NCI-H187 treated with DMSO at 0.1 percent for 48 hours (cell line): ENCODE measurements at places on chromosomes 1 and 21.

DNA sequence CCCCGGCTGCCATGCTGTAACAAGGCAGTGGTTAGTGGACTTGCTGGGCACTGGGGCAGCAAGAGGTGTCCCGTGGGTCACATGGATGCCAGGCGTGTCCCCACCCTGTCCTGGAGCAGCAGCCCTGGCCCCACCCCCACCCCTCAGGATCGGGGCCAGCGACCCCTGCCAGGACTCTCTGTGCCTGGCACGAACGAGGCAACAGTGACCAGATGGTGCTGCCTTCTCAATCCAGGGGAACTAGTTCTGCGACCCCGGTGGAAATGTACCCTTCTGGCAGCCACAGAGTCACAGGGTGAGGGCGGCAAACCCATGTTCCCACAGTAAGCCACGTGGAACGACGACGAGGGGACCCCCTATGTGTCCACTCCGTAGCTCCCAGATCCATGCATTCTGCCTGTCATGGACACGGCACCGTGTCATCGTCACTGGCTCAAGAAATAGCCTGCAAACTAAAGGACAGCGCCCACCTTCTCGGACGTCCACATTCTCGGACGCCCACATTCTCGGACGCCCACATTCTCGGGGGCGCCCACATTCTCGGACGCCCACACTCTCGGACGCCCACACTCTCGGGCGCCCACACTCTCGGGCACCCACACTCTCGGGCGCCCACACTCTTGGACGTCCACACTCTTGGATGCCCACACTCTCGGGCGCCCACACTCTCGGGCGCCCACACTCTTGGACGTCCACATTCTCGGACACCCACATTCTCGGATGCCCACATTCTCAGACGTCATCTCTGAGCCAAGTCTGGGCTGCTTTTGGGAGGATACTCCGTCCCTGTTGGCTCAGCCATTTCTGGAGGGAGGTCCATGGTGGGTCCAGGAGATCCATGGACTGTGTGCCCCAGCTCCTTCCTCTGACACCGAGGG is 19.6 kb upstream of the ACTRT2 start:
- no peak for DNase-seq

DNA sequence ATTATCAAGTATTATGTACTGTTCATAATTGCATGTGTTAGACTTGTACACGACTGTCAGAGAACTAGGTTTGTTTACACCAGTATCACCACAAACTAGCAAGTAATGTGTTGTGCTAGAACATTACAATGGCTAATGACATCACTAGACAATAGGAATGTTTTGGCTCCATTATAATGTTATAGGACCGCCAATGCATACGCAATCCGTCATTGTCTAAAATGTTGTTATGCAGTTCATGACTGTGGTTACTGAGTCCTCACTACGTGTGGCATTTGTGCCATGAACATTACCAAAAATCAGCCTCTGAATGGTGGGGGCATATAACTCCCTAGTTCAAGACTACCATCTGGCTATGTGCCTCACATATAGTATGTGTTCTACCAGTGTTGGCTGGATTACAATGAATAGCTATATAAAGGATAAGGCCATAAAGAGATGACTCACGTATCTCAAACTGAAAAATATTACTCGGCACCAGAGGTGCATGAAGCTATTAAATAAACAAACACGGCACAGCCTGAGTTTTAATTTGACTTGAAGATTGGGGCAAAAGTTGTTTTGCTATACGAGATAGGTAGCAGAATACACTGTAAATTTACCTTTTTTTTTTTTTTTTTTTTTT is 89.1 kb upstream of the COL24A1 start:
- no peak for DNase-seq

- DNase-seq: no peak
Measured at GRCh38 chr1:27589841-27590426, 14.0 kb downstream of the AHDC1 start.

- DNase-seq: peak; percentile 40
Measured at GRCh38 chr1:167770127-167770526, 48.3 kb downstream of the MPZL1 start.

DNA sequence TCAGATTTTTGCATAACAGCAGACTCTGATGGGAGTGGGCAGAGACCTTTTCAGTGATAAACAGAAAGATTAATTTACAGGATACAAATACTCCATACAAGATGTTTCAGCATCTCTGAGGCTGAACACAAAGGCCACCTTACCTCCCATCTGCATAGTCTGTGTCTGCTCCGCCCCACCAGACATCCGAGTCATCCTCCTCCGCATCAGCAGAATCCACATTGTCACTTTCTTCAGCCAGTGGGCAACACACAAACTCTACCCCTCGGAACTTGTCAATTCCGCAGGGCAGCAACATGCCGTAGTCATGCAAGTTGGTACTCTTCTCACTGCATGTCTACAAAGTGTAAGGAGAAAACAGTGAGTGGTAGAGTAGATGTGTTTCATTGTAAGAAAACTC is 119.7 kb downstream of the APP start:
- DNase-seq: no peak

- DNase-seq: no peak
Measured at GRCh38 chr21:44293551-44294231, 6.2 kb upstream of the PFKL start.

- DNase-seq: no peak
Measured at GRCh38 chr1:235503403-235504121, 690 bp downstream of the B3GALNT2 start.
